MV-4-11 (cell line): ENCODE measurements at places on chromosomes 4 and X.

DNA sequence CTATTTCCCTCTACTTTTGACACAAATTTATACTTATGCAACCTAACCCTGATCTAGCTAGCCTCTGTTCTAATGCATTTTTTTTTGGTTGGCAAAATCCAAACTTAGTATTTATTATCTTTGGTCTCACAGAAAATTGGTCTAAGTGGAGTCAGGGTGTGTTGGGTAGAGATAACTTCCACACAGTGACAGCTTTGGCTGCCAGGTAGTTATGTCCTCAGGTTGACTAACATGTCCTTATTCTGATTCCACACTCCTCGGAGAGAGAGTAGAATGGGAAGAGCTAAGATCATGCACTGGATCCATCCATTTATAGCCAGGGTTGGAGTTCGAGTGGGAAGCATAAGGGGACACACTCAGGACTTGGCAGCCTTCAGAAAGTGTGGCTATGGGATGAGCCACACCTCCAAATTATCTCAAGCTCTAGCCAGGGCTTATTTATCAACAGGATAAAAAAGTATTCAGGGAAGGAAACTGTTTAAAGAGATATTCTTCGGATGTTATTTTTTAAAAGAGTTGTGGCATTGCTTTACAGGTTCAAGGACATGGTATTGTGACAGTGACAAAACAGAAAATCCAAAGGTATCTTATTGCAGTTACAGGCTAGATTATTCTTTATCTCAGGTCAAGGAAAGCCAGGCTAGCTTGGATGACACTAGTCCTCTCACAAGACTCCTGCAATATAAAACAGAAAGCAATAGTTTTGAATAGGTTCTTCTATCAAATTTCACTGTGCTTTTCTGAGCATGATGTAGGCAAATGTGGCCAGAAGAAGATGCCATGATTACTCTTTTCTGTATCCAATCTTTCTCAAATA lies 51.5 kb downstream of the NPY1R start:
- no peak for DNase-seq

GRCh38 chrX:98755912-98756311 lies 1654.2 kb downstream of the PCDH19 start:
- no peak for DNase-seq

- DNase-seq, result no peak
Observed at GRCh38 chr4:76952656-76953582, 3.4 kb downstream of the SEPTIN11 start.

- no peak for DNase-seq
Observed at GRCh38 chr4:152697284-152698088, 17.7 kb upstream of the TMEM154 start.

- no peak for DNase-seq
Observed at GRCh38 chr4:86596807-86597206, 2.7 kb downstream of the PTPN13 start.

- DNase-seq, result no peak
Observed at GRCh38 chr4:48167538-48168263, 33.7 kb upstream of the TXK start.

DNA sequence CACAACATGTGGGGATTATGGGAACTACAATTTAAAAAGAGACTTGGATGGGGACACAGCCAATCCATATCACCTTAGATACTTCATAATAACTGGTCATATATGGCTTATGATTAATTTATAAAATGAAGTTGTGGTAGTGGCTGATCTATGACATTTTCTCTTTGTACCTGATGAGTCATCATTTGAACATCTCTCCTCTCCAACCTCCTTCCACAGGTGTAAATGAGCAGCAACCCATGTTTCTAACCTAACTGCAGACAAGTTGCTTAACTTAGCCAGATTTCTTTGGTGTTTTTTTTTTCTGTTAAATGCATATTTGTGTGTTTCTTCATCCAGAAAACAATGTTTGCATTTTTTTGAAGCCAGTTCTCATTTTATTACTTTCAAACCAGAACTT lies 42.6 kb downstream of the SPANXA2 start:
- no peak for DNase-seq

DNA sequence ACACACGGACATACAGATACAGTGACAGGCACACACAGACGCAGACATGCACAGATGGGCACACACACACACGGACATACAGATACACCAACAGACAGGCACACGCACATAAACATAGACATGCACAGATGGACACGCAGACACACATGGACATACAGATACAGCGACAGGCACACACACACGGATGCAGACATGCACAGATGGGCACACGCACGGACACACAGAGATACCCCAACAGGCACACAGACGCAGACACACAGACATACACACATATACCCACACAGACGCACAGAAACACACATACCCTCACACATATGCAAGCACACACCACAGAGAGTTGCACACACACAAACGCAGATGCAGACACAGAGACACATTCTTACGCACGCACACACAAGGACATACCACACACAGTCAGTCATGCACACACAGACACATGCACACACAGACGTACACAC lies 24.4 kb upstream of the SLC25A6 start:
- DNase-seq, result no peak

GRCh38 chr4:101028886-101029285 lies 318.4 kb downstream of the PPP3CA start:
- DNase-seq, result no peak

GRCh38 chrX:154049209-154050112 lies 29.8 kb upstream of the IRAK1 start:
- no peak for DNase-seq
